Panc1 (cell line): ENCODE measurements at places on chromosomes 2 and 18.

GRCh38 chr2:3099145-3099859 lies 278.3 kb downstream of the EIPR1 start:
- no peak for DNase-seq

DNA sequence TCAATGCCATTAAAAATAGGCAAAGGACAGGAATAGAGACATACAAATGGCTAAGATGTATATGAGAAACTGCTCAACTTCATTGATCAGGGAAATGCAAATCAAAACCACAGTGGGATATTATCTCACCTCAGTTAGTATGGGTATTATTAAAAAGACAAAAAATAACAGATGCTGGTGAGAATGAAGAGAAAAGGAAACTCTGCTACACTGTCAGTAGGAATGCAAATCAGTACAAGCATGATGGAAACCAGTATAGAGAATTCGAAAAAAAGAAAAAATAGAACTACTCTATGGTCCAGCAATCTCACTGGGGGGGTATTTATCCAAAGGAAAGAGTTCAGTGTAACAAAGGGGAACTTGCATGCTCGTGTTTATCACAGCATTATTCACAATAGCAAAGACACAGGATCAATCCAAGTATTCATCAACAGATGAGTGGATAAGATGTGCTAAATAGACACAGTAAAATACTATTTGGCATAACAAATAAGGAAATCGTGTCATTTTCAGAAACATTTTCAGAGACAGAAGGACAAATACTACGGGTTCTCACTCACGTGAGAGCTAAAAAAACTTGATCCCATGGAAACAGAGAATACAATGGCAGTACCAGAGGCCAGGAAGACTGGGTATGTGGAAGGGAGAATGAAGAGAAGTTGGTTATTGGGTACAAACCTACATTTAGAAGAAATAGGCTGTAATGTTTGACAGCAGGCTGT lies 60.6 kb downstream of the CCDC74A start:
- DNase-seq, result no peak

- DNase-seq, result no peak
These were observed 24.9 kb downstream of the MYO5B start for GRCh38 chr18:50170004-50170403.

DNA sequence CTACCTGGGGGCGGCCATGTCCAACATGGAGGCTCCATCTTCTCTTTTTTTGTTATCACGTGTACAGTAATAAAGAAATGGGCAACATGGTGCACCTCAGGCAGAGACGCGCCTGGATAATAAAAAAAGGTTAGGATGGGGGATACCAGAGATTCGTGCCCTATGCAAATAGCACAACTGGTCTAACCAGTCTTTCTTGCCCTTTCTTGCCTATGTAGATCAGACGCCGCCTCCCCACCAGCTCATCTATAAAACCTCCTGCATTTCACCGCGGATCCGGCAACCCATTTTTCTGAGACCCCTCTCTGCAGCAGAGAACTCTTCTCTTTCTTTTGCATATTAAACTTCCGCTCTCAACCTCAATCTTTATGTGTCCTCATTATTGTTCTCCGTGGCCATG lies 68.7 kb downstream of the MYL12B start:
- DNase-seq, result no peak

DNA sequence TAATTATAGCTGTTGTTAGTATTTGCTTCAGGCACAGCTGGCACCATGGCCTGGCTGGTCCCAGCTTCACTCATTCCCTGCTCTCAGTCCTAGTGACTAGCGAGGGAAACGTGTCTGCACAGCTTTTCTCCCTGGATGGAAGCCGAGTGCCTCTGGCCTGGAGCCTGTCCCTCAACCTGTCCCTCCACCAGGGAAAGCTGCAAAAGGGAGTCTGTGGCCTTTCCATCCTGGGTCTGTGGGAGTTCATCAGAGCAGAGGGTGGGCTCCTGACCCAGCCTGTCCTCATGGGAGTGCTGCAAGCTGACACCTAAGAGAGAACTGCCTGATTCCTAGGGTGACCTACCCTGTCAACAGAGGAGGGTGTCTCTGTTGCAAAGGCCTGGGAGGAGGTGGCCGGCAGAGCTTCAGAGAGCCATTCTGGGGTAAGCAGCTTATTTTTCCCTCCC lies 118.3 kb downstream of the CAPN13 start:
- DNase-seq, result no peak

DNA sequence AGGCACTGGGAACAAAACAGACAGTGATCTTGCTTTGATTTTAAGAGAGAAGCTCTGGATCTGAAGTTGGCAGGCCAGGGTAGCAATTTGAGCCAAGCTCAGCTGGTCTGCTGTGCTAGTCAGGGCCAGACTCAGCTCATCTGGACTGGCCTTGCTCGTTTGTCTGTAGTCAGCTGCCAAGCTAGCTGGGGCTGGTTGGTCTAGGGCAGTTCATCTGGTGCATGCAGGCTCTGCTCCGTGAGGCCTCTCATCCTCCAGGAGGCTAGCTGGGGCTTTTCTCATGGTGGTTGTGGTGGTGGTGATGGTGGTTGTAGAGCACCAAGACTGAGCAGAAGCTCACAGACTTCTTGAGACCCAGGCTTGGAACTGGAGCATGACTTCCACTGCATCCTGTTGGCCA lies 10.3 kb downstream of the FBLN7 start:
- no peak for DNase-seq

- DNase-seq, result no peak
These were observed 273.5 kb downstream of the PTGR3 start for GRCh38 chr18:74935434-74935833.
